ENCODE measurements at places on chromosomes 1 and 21.

DNA sequence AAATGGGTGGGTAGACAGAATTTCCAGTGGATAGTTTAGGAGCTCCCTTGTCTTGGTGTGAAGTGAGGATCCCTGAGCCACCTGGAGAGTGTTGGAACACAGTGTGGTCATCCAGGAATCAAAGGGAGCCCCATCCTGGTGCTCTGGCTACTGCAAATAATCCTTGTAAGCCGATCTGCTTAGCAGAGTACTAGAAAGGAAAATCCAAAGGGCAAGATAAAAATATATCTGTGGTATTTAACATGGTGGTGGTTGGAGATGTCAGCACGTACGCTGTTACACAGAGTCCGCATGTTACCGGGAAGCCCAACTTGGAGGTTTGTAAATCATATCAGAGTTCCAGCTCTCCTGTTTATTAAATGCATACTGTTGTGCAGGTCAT lies 39.0 kb downstream of the VANGL1 start:
- DNase-seq, result no peak

- no peak for DNase-seq
Measured at GRCh38 chr1:228000836-228001563, 5.8 kb upstream of the WNT3A start.

DNA sequence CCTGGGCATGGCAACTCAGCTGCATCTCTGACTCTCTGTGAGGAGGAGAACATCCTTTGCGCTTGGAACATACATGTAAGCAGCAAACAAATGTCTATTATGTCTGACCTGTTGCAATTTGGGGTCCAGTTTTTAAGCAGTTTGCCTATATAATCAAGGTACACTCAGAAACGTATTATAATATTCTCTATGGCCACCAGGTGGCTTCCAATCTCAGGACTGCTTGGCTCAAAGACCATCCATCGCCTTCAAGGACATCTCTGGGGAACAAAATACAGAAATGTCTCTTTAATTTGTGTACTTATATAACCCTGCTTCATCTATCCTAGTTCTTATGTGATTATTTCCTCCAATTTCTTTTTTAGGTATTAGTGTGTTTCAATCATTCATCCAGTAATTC lies 227.2 kb downstream of the OLFM3 start:
- DNase-seq, result no peak

DNA sequence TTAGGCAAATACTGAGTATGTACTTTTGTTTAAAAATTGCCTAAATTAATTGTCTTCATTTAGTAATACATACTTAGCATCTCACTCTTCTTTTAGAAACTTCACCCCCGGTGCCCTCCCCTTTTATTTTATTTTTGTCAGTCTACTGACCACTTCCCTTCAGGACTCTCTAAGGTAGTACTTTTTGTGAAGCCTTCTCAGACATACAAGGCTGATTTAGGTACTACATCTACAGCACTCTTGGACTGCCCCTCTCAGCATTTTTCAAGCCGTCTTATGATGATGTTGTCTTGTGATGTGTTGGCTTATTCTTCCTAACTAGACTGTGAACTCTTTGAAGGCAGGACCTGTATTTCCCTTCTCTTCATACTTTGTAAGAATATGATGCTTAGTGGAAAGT lies 24.7 kb downstream of the RPS6KC1 start:
- DNase-seq, result peak; percentile 9

- DNase-seq, result no peak
Measured at GRCh38 chr1:223887747-223888418, 42.1 kb upstream of the TP53BP2 start.

DNA sequence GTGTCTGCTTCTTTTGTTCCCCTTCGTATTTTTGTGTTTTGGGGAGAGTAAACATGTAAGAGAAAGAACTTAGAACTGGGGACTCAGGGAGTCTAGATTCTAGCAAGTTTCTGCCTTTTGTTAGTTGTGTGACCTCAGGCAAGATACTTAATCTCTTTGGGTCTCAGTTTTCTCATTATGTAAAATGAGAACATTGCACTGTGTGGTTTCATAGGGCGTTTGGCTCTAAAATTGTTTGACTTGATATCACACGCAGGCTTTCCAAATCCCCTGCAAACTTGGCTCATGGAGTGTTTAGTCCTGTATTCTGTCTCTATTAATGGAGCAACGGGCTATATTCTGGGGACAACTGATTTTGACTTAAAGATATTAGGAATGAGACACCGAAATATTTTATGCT lies 57.7 kb downstream of the NTNG1 start:
- no peak for DNase-seq

GRCh38 chr1:178578541-178578940 lies 65.6 kb downstream of the TEX35 start:
- no peak for DNase-seq

DNA sequence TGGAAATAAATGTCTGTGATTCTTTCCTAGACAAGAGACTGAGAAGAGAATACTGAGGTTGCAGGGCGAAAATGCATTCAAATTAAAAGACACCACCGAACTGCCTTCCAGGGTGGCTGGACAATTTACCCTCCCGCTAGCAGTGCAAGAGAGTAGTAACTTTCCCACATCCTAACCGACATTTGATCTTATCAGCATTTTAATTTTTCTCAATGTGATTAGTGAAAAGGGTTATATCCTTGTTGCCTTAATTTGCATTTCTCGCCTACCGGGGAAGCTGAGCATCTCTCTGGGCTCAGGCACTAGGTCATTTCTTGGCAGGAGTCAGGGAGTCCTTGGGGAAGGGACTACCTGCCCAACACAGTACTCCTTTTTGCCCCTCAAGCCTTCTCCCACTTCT lies 2.8 kb downstream of the TNFRSF8 start:
- DNase-seq, result no peak

GRCh38 chr1:26411624-26412074 lies 1.0 kb downstream of the LIN28A start:
- DNase-seq, result no peak

- DNase-seq, result no peak
Measured at GRCh38 chr1:34755961-34756360, 1.1 kb downstream of the GJB5 start.

- no peak for DNase-seq
Measured at GRCh38 chr1:84689514-84690396, 506 bp downstream of the SSX2IP start.

DNA sequence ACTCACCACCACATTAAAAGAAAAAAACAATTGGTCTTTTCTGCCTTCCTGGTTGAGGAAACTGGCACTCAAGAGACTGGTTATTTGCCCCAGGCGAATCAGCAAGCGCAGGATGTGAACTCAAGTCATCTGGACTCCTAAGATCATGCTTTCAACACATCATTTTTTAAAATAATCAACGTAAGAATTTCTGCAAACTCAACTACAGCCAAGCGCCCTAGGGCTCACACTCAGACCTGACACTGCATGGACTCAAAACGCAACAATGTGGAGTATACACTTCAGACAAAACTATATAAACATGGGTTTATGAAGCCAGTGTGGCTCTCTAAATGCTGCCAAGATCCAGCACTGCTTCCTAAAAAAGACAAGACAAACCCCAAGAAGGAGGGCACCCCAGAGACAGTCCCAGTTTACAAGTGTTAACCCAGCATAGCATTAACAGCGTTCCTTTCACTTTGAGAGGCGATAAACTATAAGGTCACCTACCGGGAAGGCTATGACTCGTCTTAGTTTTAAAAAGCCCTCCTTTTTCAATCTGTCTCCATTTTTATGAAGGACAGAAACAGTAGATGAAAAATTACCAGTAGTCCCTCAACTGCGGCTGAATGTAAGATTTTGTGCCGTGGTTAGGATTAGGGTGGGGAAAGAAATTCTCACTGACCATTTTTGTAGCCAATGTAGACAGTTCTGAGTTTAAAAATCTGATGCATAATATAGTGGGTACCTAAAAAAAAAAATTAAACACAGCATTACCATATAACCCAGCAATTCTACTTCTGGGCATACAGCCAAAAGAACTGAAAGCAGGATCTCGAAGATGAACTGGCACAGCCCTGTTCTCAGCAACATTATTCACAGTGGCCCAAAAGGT lies 54.8 kb downstream of the SIPA1L2 start:
- no peak for DNase-seq

- DNase-seq, result no peak
Measured at GRCh38 chr1:5389101-5389885, 602.9 kb downstream of the NPHP4 start.

DNA sequence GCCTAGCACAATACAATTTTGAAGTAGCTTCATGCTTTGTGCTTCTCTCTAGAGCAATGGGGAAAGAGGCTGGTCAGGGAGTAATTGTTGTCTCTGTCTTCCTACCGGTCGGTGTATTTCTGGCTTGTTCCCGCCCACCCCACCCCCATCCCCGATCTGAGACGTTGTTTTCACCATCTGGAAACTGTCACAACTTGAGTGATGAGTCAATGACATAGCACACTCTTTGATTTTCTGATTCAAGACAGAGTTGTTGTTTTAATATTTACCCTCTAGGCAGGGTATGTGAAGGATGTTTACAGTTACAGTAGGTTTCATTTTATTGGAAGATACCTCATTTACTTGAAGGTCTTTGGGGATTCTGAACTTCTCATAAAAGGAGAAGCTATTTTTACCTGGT lies 7.0 kb downstream of the IL12RB2 start:
- DNase-seq, result no peak

- no peak for DNase-seq
Measured at GRCh38 chr1:93576746-93577145, 104.9 kb downstream of the BCAR3 start.

GRCh38 chr1:163472651-163473248 lies 151.0 kb downstream of the NUF2 start:
- DNase-seq, result no peak

DNA sequence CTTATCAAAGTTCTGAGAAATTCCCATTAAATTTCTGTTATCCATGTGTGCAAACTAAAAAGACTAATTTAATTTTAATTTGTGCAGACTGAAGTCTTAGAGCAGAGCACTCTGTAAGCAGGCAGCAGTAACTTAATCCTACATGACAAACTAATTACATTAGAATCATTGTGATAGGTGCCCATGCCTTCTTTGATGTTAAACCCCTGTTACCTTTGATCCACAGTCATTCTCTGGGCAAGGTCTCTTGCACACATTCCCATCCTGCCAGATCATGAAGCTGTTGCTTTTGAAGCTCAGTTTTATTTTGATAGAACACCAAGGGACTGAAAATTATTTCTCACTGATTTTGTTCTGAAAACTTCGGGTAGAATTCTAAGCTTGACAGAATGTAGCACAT lies 77.2 kb downstream of the BCAR3 start:
- no peak for DNase-seq

DNA sequence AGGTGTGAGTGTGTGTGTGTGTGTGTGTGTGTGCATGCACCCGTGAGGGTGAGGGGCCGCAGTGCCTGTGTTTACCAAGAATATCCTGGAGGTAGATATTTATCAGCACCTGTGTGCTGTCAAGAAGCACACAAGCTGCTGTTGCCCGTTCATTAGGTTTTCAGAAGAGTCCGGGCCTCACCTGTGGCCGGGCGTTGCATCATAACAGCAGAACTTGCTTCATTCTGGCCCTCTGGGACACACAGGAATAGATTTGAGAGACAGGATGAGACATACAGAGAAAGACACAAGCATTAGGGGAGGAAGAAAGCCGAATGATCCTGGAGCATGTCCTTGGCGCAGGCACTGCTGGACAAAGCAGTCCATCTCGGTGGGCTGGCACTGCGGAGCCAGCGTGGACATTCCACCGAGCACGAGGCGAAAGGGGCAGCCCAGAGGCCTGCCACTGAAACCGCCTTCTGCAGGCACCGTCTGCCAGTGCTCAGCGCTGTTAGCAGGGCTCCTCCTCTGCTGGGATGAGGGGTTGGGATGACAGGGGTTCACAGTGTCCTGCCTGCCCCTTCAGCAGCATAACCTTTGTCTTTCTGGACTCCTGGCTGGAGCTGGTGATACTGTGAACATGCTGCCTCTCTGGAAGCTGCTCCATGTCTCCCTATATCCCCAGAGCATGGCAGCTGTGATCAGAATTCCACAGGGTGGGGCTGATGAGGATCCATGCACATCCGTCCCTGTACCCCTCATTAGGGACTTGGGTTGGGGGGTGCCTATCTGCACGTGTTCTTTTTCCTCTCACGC lies 81.1 kb downstream of the PEX14 start:
- no peak for DNase-seq

DNA sequence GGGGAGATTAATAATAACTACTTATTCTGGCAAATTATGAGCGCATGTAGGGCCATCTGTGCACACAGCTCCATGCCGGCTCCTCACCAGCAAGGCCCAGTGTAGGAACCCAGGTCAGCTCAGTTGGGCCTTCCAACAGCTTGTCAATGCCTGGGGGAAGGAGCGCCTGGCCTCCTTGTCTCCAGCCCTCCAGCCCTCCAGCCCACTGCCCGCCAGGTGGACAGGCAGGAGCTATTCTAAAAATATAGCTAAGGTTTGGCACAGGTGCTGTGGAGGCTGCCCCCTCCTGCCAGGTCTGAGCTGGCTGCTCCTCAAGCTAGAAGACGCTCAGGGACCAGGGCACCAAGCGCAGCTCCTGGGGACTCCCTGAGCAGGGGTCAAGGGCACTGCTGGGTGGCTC lies 85.7 kb downstream of the GRIK3 start:
- no peak for DNase-seq

- DNase-seq, result no peak
Measured at GRCh38 chr1:33378976-33379375, 51.9 kb downstream of the PHC2 start.

DNA sequence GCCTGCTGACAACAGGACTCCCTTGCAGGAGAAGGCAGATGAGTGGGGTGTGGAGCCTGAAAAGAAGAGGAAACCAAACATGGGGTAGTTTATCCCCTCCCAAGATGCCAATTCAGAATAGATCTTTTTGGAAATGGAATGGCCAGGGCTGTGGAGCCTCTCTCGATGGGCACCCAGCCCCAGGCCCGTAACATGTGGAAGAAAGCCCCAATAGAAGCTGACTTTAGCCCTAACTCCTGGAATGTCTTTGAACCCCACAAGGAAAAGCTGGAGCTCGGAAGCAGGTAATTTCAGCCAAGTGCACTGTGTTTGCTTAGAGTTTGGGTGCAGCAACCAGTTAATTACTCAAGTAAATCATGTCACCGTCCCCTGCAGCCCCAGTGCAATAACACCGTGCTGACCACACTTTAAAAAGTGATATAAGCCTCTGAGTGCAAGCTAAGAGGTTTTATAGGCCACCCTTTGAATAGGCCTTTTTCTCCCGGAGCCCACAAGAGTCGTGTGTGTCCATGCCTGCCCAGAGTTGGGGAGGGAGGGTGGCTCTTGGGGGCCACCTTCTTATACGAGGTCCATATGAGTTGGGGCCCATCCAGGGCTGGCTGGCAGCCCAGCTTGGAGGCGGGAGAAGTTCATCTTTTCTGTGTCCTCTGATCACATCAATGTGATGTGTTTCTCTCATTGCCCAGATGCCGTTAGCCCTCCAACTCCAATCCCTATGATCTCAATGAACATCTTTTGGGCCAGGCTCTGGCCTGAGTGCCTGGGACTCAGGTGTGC lies 153.2 kb downstream of the TRABD2B start:
- DNase-seq, result no peak

DNA sequence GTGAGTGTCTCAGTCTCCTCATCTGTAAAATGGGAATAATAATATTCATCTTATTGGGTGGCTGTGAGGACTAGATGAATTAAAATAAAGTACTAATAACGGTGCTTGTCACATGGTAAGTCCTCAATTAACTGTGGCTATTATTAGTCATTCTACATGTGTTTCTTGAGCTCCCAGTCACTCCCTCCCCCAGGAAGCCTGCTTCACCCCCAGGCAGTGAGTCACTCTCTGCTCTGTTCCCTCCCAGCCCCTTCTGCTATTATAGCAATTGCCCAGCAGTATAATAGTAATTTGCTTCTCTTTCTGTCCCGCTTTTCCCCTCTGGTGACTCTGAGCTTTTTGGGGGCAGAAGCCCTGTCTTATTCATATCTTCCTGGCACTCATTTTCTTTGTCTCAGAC lies 102.0 kb downstream of the BEND5 start:
- DNase-seq, result no peak

- DNase-seq, result no peak
Measured at GRCh38 chr1:231882790-231883189, 256.2 kb downstream of the DISC1 start.

GRCh38 chr1:160210561-160210960 lies 5.4 kb downstream of the PEA15 start:
- no peak for DNase-seq
